ENCODE measurements at places on chromosomes 5 and 9.

DNA sequence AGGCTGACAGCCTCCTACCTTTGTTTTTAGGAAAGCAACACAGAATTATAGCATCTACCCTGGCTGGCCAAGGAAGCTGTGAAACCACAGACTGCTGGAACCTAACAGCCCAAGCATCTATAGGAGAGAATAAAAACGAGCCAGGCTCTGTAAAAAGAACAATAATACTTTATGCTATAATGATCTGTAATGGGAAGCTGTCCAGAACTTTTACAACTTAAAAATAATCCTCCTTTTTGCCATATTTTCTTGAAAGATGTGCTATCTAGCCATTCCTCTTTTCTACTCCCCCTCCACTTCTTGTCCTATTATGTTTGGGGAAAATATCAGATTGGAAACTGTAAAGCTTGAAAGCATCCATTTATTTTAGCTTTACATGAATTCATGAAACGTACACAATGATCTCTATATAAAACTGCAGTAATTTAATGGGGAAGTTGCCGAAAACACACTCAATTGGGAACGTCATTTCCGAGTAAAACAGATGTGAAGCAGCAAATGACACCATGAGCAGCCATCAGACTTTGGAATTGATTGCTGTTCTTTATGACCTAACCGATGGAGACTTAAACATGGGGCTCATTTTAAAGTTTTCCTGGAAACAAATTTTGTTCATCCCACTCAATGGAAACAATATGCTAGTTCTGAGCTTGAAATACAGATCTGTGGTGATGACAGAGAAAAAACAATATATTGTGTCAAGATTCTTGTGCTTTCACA is 450.3 kb upstream of the CLINT1 start:
- no peak for DNase-seq

- no peak for DNase-seq
Observed at GRCh38 chr5:53418409-53418808, 62.0 kb upstream of the FST start.

GRCh38 chr9:115121181-115121580 is 3.2 kb upstream of the TNC start:
- no peak for DNase-seq

DNA sequence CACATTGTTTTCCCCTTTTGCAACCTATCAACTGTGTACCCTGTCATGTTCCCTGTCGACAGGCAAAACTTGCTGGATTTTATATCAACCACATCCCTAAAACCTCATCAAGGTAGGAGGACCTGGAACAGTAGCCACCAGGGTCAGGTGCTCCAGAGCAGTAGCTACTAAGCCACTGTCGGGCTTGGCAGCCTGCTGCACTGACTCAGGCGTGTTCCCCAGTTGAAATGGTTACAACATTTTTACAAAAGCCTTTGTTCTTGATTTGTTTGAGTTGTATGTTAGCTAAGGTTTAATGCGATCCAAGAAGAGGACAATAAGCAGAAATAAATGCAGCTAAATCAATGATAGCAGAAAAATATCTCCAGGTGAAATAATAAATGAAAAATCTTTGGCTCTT is 407.4 kb upstream of the TLE4 start:
- DNase-seq, result no peak

- no peak for DNase-seq
Observed at GRCh38 chr5:57513785-57514184, 31.2 kb upstream of the ACTBL2 start.

DNA sequence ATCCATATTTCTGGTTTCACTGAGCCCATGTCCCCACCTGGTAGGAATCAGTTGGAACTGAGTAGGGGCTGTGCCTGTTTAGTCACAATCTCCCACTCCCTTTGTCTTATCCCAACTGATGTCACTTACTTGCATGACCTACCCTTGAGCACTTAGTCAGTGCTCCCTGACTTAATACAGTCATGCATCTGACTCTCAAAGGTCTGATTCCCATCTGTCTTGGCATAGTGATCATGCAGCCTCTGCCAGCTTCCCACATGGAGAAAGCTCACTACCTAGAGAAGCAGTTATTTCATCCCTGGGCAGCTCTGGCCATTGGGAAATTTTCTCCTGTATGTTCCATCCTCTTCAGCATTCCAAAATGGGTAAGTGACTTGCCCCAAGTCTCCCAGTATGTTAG is 24.8 kb downstream of the ABLIM3 start:
- no peak for DNase-seq

DNA sequence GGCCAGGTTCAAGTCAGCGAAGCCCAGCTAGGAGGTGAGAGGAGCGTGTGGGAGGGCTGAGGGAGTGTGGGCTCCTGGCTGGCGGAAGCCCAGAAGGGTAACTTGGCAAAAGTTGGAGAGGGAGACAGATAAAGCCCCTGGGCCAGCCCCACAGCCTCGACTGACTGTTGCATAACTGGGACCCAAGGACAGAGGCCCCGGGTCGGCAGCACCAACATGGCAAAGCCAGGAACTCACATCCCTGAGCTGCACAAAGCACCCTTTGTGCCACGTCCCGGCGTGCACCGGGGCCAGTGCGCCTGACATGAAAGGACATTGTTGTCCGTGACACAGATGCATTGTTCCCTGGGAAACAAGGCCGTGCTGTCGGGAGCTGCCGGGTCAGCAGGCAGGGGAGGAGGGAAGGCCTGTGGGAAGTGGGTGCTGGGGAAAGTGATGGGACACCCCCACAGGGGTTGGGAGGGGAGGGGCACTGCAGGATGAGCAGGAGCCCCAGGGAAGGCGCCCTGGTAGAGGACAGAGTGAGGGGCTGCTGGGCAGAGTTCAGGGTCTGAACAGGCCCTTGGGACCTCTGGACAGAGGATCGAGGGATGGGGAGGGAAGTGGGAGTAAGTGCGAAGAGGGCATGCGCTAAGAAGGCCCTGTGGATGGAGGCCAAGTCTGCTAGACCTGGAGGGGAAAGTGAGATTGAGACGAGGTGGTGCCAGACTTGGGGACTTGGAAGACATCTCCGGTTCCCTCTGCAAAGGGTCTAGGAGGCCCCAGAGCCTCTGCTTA is 13.0 kb upstream of the DPM2 start:
- no peak for DNase-seq

- no peak for DNase-seq
Observed at GRCh38 chr9:28005779-28006178, 432.5 kb upstream of the C9orf72 start.

GRCh38 chr5:87782916-87783315 is 370.2 kb upstream of the CCNH start:
- no peak for DNase-seq

- DNase-seq, result no peak
Observed at GRCh38 chr5:491119-491855, 33.0 kb downstream of the SLC9A3 start.

DNA sequence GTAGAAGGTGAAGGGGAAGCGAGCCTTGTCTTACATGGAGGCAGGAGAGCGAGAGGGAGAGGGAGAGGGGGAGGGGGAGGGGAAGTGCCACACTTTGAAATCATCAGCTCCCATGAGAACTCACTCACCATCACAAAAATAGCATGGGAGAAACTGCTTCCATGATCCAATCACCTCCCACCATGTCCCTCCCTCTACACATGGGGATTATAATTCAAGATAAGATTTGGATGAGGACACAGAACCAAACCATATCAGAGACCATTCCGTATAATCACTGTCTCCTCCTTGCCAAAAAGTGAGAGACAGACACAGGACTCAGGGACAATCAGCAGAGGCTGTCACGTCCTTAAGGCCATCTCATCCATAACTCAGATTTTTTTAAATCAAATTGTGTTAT is 187.7 kb upstream of the TAS2R1 start:
- no peak for DNase-seq

GRCh38 chr9:83043597-83043996 is 19.3 kb downstream of the RASEF start:
- no peak for DNase-seq

GRCh38 chr9:19208653-19209052 is 21.8 kb upstream of the DENND4C start:
- no peak for DNase-seq

DNA sequence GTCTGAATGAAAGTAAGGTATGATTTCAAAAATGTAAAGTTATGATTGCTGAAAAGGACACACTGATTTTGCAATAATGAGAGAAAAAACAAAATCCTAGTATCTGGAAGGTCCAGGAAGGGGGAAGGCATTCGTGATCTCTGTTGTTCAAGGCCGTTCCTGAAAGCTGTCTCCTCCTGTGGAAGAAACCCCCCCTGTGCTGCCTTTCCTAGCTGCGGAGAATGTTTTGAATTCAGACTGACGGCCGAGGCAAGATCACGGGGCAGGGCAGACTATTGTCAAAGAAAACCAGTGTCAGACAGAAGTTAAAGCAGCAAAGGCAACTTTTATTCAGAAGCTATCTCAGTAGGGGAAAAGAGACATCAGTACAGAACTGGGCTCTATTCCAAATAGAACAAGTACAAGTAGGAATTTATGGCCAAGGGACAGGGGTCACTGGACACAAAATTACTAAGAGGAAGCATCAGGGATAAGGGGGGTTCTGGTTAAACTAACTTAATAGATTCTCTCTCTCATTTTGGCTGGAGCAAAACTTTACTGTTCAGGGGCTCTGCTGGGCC is 61.9 kb upstream of the IGFBPL1 start:
- no peak for DNase-seq

GRCh38 chr9:99637641-99638040 is 184.0 kb upstream of the NR4A3 start:
- DNase-seq, result no peak

GRCh38 chr5:45512521-45512920 is 183.7 kb downstream of the HCN1 start:
- no peak for DNase-seq

- DNase-seq, result no peak
Observed at GRCh38 chr5:60809891-60810425, 34.1 kb downstream of the ELOVL7 start.

- no peak for DNase-seq
Observed at GRCh38 chr9:121273064-121273775, 5.3 kb downstream of the GSN start.

DNA sequence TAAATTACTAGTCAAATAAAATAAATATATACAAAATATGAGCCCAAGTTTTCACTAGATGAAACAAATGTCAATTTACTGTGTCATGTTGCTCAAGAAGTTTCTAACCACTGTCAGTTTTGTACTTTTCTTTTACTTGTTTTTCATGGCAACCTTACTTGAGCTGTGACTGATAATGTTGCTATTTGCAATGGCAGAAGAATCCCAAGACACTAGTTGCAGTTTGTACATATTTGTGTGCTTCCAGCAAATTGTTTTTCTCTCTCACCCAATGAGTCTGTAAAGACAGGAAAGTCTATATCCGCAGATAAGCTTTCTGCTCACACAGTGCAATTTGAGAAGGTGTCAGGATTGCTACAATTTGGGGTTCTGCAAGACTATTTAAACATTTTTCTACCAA is 338.6 kb upstream of the PCSK5 start:
- no peak for DNase-seq

DNA sequence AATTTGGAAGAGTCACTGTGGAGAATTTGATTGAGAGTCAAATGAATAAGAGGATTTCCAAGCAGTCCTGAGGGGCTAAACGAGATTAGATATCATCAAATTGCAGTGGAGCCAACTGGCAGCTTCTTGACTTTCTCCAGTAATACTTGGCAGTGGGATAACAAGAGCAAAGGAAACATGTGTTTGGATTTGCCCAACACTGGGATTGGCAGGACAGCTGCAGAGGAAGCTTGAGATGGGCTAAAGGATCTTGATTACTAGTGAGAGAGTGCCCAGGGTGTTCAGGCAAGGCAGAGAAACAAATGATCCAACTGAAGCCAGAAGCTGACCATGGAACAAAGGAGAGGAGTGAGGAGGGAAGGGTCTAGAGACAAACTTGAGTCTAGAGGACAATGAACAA is 356.0 kb upstream of the ISL1 start:
- no peak for DNase-seq

GRCh38 chr9:132011896-132012295 is 67.8 kb downstream of the MED27 start:
- no peak for DNase-seq

DNA sequence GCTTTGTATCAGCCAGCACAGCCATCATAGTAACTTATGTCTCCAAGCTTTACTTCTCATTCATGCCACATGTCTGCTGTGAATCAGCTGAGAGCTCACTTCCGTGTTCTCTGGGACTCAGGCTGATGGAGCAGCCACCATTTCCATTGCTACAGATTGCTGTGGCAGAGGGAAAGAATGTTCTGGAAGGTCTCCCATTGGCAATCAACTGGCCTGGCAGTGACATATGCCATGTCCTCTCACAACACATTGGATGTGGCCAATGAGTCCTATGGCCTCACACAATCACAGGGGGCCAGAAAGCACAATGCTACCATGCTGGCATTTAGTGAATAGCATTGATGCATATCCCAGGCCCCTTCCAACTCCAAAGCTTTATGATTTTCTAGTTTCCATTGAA is 44.1 kb downstream of the KIF4B start:
- no peak for DNase-seq

GRCh38 chr9:79559495-79560181 is 12.1 kb upstream of the TLE4 start:
- no peak for DNase-seq

DNA sequence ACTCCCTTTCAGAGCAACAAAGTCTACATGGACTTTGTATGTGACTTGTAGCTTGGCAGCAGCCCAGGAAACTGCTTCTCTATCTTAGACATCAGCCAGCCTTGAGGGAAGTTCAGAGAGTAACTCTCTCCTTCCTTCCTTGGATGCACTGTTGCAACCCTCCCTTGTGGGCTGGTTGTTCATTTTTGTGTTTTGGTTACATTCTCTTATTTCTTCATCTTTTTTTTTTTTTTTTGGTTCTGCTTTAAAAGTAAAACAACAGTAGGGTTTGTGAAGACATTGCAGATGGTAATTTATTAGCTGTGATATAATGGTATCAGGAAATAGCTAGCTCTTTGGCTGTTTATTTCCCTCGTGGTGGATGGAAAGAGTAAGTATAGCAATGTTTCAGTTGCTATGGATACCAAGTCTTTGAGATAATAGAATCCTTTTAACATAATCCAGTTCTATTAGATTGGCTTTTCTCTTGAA is 97.9 kb upstream of the MAMDC2 start:
- DNase-seq, result no peak

GRCh38 chr9:21392270-21392669 is 7.1 kb upstream of the IFNA2 start:
- no peak for DNase-seq

DNA sequence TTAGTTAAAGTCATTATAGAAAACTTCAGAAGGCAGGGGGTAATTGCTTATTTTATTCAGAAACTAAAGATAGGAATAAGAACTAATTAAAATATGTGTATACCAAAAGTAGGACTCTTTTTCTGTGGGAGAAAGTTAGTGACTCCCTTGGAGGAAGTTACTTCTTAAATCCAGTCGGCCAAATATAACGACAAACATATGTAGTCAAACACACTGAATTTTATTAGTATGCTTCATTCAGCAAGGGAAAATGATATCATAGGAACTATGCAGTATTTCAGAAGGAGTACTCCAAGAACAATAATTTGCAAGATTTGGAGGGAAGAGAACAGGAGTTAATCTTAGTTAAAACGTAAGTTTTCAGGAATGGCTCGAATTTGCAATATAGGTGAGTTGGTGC is 432.6 kb downstream of the CYLC2 start:
- no peak for DNase-seq

- no peak for DNase-seq
Observed at GRCh38 chr5:157511651-157512644, 51.9 kb downstream of the NIPAL4 start.

Measured in stimulated activated CD8-positive, alpha-beta memory T cell treated with anti-CD3 and anti-CD28 coated beads, Interleukin-4, amount 100 ng/mL, for 1 hour (primary cell).